ENCODE measurements at places on chromosomes 3 and 15. TPM values are rescaled to one million over a fixed set of nuclear protein-coding genes. Genes with fewer than 3 reads are reported as not detected.

Gene MESP1
- total RNA-seq: 0.78 TPM

Gene SEMA5B
- not detected for total RNA-seq

Gene APOD
- total RNA-seq: 0.23 TPM

Gene SEMA3G
- not detected for total RNA-seq

Gene TRIM71
- not detected for total RNA-seq

Gene GYG1
- total RNA-seq: 23.5 TPM

Gene TRIM59
- total RNA-seq: 9.7 TPM

Gene TOPAZ1
- not detected for total RNA-seq

Gene GHSR
- not detected for total RNA-seq

Gene CISH
- 6.6 TPM for total RNA-seq

Gene CHL1
- 0.08 TPM for total RNA-seq

Gene TMEM40
- total RNA-seq: 30.8 TPM

Gene ERC2
- 3.3 TPM for total RNA-seq

Gene GADL1
- not detected for total RNA-seq

Gene CBLB
- 6.8 TPM for total RNA-seq

Gene LYZL4
- not detected for total RNA-seq

Gene KLHL40
- total RNA-seq: not detected

Gene ACAN
- total RNA-seq: not detected

Gene SEMA3F
- 120 TPM for total RNA-seq
